NCI-H1105 treated with DMSO at 0.1 percent for 48 hours (cell line): ENCODE measurements at places on chromosomes 1 and 21.

DNA sequence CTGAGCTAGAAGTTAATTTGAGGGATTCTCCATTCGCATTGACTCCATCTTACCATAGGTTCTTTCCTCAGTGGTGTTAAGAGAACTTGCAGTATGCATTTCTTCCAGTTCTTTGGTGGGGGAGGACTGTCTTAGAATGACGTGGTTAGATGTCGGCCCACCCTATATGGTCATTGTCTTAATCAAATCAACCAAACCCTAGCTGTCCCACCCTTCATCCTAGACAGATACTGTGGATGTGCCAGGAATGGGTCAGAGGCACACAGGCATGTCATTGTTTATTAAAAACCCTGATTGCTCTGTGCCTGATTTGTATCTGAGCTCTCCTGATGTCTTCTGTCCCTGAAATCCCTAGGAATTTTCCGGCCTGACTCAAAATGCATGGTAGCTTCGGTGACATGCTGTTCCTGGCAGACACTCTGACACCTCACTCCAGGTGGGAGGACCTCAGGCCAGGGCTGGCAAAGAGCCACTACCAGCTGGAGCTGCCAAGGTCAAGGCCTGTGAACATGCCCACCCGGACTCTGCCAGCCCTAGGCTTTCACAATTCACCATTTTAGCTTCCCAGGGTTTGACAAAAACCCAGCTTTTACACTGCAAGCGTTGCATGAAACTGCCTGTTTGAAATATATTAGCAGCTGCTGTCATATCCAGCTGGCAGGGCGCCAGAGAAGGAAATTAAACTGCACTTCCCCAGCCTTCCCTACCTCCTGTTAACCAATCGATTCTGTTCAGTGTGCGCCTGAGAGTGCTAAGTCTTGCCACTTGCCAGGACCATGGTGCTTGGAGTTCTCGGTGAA, 134.0 kb downstream of the FAM78B start:
- peak; percentile 90 for DNase-seq

- no peak for DNase-seq
These were observed 11.9 kb upstream of the CLDN8 start for GRCh38 chr21:30227633-30228404.

- DNase-seq = no peak
These were observed 29.4 kb downstream of the MAP3K7CL start for GRCh38 chr21:29159842-29160241.

DNA sequence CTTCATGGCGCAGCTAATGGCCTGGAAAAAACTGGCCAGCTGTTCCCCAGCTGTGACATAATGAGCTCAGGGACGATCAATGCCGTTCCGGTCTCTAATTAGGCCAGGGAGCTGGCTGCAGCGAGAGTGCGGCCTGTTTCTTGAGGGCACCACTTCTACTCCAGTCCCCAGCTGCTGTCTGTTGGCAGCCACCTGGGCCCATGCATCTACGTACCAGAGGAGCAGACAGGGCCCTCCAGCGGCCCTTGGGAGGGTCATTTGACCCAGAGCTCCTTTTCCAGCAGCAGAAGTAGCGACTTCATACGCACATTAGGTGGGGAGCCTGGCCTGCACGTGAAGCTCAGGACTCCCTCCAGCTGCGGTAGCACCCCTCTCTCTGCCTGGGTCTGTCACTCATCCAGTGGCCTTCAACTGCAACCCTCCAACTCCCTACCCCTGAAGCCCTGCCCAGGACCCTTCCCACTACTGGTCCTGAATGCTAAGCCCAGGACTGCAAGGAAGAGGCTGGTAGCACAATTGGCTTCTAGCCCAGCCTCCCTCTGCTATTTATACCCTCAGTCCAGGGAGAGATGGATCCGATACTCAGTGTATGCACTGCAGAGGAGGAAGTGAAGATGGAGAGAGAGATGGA, 9.1 kb upstream of the GPR61 start:
- DNase-seq = peak; percentile 68

DNA sequence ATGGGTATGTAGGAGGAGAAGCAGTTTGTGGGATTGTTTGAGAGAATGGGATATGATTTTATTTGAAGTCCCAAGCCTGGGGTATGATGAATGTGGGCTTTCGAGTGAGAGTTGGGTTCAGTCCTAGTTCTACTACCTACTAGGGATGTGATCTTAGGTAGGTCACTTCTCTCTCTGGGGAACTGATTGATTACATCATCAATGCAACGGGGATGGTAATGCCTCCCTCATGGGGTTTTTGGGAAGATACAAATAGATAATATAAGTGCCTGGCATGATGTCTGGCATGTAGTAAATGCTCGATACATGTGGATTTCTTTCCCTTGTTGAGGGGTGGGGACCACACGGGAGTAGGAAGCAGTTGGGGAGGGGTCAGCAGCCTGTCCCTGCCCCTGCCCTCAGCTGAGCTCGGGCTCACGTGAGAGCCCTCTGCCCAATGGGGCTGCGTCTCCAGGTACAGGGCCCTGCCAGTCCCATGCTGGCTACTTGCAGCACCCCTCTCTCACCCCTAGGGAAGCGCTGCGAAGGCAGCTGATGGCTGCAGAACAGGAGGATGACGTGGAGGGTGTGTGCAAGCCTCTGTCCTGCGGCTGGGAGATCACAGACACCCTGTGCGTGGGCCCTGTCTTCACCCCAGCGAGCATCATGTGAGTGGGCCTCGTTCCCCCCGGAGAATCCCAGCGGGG, 38.7 kb downstream of the AZIN2 start:
- no peak for DNase-seq

- peak; percentile 56 for DNase-seq
These were observed at the start of gene PRDM2 for GRCh38 chr1:13699936-13700520. PRDM2 (plus strand) TSS chr1:13700188; CDS start chr1:13715606, 15,418 bp downstream.

- no peak for DNase-seq
These were observed 173.4 kb downstream of the TOMM20 start for GRCh38 chr1:234955107-234955731.

GRCh38 chr21:39022863-39023693, 160.2 kb downstream of the PSMG1 start:
- peak; percentile 59 for DNase-seq

DNA sequence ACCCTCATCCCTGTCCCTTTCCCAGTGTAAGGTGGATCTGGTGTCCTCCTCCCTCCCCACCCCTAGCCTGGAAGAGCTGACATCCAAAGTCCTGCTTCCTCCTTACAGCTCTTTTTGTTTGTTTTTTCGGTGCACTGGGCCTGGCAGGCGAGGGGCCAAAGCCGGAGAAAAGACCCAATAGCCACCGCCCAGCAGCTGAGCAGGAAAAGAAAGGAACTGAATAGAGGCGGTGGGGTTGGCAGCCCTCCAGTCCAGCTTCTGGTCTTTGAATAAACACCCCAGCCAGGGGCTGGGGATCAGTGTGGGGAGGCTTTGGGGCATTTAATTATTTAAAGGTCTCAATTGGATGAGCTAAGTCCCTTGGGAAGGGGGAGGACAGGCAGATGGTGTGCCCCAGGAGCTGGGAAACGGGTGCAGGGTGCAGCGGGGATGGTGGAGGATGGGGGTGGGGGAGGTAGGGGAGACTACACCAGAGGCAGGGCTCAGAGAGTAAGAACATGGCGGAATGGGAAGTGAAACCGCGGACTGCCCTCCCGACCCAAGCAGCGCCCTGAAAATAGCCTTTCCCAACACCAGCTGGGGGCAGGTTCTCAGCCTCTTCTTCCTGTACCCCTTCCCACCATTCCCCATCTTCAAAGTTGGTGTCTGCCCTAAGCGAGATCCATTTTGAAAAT, 20.2 kb downstream of the BTG2 start:
- peak; percentile 99 for DNase-seq

- DNase-seq = no peak
These were observed 97.0 kb downstream of the UBR4 start for GRCh38 chr1:19112891-19113696.

DNA sequence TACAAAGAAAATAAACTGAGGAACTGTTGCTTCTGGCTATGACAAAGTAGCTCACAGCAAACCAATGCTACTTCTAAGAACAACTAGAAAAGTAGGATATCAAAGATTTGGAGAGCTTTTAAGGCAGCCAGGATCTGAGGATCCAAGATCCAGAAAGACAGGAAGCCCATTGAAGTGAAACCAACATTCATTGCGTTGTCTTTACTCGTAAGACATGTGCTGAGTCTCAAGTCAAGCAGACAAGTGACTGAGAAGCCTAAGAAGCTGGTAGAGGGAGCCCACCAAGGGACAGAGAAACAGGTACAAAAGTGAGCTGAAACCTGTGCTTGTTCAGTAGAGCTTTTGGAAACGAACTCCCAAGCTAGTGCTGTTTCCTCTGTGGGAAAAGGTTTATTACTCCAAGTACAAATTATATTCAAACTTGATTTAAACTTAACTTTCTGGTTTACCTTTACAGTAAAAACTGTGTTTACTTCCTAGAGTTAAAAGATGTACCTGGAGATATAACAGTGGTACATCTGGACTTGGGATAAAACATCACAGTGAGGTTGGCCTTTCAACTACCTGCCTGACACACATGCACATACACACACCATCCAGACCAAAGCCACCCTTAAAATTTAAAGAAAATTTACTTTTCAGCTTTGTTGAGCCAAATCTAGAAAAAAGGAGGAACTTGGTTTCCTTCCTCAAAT, 41.2 kb downstream of the NME7 start:
- DNase-seq = no peak

DNA sequence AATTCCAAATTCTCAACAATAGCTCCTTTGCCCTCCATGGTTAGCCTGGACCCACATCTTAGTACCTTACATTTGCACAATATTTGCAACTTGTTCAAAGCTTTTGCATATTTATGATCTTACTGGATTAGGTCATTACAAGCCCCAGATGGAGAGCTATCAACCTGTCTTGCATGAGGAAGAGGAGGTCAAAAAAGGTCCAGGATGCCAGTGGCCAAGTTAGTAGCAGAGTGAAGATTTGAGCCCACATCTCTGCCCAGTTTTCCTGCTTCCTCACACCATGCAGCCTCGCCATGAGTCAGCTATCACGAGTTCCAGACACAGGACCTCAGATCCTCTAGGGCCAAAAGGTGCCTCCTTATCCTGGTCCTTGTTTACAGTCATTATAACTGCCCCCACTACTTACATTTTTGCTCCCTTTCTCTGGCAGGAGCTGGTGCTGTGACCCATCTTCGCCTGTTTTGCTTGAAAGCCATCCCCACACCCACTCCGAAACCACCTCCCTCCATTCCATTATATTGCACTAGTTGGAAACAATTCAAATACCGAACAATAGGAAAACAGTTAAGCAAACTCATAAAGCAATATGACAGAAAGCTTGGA, 5.0 kb upstream of the AHCYL1 start:
- no peak for DNase-seq

GRCh38 chr1:185159966-185160365, 3.0 kb downstream of the SWT1 start:
- DNase-seq = no peak

- DNase-seq = no peak
These were observed 1190.9 kb upstream of the PRMT6 start for GRCh38 chr1:105865546-105865945.

- DNase-seq = peak; percentile 39
These were observed 160.6 kb upstream of the USP24 start for GRCh38 chr1:55375617-55376258.

DNA sequence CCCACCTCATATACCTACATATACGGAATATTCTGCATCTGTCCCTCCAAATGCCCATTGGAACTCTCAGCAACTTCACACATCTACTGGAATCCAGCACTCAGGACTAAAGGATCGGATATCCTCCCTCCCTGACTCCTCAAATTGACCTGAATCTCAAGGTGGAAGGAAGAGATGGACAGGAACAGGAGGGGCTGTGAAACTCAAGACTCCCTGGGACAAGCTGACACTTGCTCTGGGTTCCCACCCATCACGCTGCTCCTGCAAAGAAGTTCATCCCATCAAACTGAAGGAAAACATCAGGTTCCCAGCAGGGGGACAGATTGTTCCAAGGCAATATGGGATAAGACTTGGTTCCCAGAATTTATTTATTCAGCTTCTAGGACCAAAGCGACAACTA, 30.3 kb upstream of the TIAM1 start:
- no peak for DNase-seq

GRCh38 chr1:93585059-93585966, 96.3 kb downstream of the BCAR3 start:
- DNase-seq = no peak

- no peak for DNase-seq
These were observed 4.9 kb downstream of the SH3BGRL3 start for GRCh38 chr1:26284597-26285347.

DNA sequence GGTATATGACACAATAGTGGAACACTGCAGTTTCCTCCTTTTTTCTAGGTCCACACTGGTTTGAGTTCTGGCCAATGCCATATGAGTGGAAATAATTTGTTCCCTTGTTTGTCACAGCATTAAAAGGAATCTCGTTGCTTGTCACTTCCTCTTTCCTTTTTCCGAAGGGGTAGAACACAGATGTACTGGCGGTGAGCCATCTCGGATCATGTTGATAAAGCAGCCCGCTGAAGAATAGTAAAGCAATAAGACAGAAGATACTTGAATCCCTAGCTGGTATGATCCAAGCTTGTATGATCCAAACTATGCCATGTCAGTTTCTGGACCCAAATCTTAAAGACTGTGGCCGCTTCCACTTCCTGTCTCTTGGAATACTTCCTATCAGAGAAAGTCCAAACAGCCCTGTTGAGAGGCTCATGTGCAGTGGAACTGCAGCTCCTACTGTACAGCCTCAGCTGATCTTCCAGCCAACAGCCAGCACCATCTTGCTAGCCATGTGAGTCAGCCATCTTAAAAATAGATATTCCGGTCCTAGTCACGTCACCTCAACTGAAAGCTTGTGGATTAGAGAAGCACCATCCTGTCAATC, 40.3 kb downstream of the CFHR5 start:
- no peak for DNase-seq

DNA sequence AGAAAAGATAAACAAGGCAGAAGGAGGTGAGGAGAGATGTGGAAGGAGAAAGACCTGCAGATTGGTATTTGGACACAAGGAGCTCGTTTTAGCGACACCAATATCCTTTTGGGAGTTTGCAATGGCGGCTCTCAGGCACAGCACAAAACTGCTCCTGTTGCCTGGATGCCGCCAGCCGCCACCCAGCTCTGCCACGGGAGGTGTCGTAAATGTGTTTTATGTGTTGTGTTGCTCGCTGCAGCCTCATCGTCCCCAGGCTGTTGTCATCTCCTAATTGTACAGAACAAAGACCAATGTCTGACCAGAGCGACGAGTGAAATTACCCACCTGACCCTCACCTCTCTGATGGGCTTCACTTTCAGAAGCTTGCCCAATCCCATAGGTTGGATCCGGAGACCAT, 96.6 kb upstream of the ZNF281 start:
- no peak for DNase-seq

GRCh38 chr1:90730243-90731022, 13.3 kb upstream of the BARHL2 start:
- peak; percentile 32 for DNase-seq

DNA sequence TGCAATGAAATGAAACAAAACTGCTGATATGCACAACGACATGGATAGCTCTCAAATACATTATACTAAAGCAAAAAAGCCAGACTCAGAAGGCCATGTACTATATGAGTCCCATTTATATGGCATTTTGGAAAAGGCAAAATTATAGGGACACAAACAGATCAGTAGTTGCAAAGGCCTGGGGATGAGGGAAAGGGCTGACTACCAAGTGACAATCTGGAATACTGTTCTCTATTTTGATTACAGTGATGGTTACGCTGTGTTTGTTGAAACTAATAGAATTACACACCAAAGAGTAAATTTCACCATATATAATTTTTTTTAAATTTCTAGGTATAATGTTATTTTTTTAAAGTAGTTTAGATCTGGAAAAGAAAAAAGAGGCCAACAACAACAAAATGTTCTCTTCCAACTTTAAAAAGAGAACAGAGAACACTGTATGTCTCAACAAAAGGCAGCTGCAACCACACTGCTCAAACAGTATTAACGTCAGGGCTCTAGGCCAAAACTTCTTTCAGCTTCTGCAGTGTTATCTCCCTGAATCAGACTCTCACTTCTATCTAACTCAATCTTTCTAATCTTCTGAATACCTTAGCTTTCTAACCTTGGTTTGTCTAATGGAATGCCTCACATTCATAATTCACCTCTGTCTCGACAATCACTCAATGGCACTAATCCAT, 75.8 kb downstream of the FOXJ3 start:
- no peak for DNase-seq
